ENCODE measurements at places on chromosomes 16 and 17. TPM values are rescaled to one million over a fixed set of nuclear protein-coding genes. Genes with fewer than 3 reads are reported as not detected.

- no peak for DNase-seq
Measured at GRCh38 chr16:57619606-57620334, 8.7 kb upstream of the ADGRG1 start.

DNA sequence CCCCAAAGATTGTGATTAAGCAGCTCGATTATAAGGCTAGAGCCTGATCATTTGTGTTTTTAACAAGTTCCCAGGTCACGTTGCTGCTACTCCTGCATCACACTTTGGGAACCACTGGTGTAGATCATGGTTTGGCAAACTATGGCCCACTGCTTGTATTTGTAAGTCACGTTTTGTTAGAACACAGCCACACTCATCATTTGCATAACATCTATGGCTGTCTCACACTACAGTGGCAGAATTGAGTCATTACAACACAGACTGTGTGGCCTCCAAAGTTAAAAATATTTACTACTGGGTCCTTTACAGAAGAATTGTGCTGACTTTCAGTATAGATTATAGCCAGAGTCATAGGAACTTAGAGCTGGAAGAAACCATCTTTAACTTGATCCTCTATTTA, 515.3 kb upstream of the PSMD7 start:
- DNase-seq = no peak

GRCh38 chr17:8189041-8189710, 804 bp downstream of the BORCS6 start:
- peak; percentile 33 for DNase-seq

GRCh38 chr17:72176516-72176851, 55.7 kb downstream of the SOX9 start:
- DNase-seq = no peak

DNA sequence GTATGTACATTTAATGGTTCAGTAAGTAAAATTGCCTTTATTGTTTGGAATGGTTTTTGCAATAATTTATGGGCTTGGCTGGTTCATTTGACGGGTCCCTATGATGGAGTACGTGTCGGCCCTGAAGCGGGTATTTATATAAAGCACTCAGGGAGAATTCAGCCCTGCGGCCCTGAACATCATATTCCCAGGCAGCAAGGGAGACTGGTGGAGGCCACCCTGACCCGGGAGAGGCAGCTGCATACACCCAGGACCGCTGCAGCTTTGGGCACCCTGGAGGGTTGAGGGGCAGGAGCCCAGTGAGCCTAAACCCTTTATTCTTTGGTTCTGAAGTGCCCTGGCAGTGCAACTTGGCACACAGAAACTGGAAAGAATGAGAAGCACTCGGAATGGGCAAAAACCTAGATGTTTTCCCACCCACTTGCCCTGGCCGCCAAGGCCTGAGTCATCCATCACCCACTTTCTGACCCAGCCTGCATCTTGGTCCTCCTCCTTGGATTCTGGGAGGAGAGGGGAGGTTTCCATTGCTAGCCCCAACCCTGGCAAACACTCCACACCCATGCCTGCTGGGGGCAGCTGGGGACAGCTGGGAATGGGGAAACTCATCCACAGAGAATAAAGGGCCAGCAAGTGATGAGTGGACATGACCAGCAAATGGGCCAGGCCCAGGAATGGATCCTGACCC, 162.2 kb upstream of the TNRC6C start:
- no peak for DNase-seq

DNA sequence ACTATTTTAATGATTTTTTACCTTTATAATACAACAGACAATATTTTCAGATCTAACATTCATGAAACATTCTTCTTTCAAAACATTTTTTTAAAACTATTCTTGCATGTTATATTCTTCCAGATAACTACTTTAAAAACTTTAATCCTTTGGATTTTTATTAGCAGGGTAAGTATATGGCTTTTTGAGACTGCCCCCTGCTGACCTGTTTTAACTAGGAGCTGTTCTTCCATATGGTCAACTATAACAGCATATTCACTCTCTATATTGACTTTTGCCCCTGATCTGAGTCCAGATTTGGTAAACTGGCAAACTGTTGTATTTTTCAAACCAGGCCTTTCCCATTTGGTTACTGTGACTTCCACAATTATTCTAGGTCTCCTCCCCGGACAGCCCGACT, 16.5 kb downstream of the ZNF18 start:
- no peak for DNase-seq

DNA sequence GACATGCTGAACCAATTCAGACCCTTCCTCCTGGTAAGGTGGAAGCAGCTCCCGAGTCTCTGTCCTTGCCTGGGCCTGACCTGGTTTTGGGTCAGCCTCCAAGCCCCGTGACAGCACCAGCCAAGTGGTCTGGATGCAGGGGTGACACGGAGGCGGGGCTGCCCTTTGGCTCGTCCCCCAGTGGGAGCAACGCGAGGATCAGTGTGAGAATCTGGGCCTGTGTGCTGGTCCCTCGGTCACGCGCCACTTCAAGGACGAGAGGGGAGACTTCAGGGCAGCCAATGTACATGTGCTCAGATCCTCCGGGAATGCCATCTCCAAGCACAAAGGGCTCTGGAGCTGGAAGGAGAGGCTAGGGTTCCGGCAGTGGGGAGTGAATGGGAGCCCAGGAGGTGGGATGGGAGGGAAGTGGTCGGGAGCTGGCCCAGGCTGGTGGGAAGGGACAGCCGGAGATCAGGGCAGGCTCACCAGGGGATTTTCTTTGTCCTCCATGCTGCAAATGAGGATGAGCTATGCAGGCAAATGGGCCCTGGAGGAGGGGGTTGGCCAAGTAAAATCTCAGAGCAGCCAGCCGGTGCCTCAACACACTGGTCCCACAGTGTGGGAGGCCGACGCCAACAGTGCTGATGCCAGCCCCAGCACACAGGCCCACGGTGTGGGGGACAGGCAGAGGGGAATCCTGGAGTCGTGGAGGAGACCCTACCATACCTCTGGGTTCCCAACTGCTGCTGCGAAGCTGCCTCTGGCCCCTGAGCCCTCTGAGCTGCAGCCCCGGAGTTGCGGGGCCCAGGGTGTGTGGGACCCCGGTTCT, 4.2 kb upstream of the NDRG4 start:
- no peak for DNase-seq

- no peak for DNase-seq
Measured at GRCh38 chr16:47774661-47775060, 313.5 kb downstream of the PHKB start.

GRCh38 chr16:58638148-58639036, 8.8 kb upstream of the CNOT1 start:
- DNase-seq = no peak

- DNase-seq = no peak
Measured at GRCh38 chr16:3774156-3774767, 56.9 kb upstream of the TRAP1 start.

ALOXE3 gene
- total RNA-seq = 0.32 TPM

SOX8 gene
- total RNA-seq = 3.1 TPM

AKTIP gene
- 97.4 TPM for total RNA-seq

LRRC46 gene
- 0.69 TPM for total RNA-seq
